ENCODE measurements at places on chromosomes 4 and X.
A peak's percentile ranks its signal among the peaks of the same experiment; 100 is the strongest.

DNA sequence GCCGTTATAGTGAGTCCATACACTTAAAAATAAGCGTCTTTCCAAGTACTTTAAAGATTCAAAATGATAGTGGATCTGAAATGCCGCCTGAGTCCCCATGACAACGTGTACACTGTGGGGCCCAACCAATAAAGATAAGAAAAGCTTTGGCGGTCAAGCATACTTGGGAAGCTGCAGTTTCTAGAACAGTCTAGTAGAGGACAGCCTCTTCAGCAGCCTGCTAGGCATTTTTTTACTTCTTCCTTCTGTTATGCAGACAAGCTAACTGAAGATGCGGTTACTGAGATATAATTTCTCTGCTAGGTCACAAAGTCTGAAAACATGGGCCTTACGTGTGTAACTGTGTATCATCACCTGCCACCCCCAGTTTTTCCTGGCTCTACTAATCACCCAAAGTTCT, 402 bp upstream of the UPRT start:
- no peak for DNase-seq

- DNase-seq, result no peak
These were observed 60.4 kb downstream of the CASP3 start for GRCh38 chr4:184588893-184589292.

DNA sequence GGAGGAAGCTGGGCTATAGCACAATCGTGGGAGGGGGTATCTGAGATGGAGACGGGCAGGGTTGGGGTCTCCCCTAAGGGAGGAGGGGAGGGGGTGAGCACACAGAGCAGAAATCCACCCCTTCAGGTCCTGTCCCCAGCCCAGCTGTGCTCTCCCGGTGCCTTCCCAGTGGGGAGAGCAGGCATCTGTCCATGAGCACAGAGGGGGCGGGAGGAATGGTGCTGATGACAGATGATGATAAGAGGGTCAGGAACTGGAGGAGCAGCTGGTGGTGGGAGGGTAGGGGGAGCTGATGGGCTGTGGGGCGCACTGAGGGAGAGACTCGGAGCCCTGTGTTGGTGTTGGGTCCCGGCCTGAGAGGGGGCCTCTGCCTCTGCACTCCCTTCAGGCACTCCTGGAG, 8.6 kb downstream of the ATP2B3 start:
- DNase-seq, result no peak

- DNase-seq, result no peak
These were observed 13.1 kb upstream of the GPM6B start for GRCh38 chrX:13829983-13830382.

- DNase-seq, result peak; percentile 94
These were observed 101.8 kb downstream of the AGTR2 start for GRCh38 chrX:116272322-116272721.

DNA sequence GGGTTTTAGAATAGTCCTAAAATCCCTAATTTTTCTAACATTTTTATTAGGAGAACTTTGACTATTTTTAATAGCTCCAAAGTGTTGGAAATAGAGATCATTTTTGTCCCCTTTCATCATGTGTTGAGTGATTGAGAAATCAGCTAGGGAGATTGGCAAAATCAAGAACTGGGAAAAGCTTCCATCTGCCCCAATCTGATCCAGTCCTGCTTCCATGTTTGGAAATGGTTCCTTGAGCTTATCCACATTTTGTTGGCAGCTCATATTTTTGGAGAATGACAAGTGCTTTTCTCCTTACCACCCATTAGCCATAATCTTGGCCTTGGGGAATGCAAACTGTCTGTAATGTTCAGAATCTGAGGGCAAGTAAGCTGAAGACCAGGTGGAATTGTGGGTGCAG, 73.9 kb downstream of the SYNPO2 start:
- DNase-seq, result no peak

DNA sequence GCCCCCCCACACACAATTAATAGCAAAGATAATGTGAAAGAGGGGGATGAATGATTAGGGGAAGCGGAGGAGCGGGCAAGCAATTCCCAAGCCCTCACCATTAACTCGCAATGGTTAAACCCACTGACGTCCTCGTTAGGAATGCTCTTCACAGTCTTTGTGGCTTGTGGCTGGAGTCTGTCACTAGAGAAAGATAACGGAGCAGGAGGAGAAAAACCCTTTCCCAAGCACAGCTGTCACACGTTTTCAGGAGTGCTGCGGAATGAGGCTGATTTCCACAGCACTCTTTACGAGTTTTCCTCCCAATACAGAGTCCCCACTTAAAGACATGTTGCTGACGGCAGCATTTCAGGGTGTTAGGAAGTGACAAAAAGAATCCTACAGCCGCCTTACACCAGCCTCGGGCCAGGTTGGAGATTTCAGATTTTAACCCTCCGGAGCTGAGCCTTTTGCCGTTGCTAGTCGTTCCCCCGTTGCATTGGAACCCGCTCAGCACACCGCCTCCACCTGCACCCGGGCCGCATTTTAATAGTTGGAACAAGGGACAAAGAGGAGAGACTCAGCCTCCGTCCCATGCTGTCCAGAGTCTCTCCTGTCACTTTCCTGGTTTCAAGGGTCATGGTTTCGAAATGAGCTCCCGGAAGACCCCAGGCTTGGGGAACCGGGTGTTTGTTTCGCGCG, 92.2 kb downstream of the GEMIN8 start:
- peak; percentile 69 for DNase-seq

GRCh38 chrX:121903961-121904360, 856.6 kb downstream of the GLUD2 start:
- DNase-seq, result no peak
